Activated naive CD8-positive, alpha-beta T cell treated with anti-CD3 and anti-CD28 coated beads for 36 hours (primary cell): ENCODE measurements at places on chromosomes 7 and 10. TPM values are rescaled to one million over a fixed set of nuclear protein-coding genes. Genes with fewer than 3 reads are reported as not detected.

Gene SEC61G
- total RNA-seq = 131 TPM

Gene WDR86
- total RNA-seq = not detected

Gene PIP
- not detected for total RNA-seq

Gene ITGB8
- not detected for total RNA-seq

Gene SKIDA1
- total RNA-seq = not detected

Gene EIF5AL1
- 2.9 TPM for total RNA-seq

Gene EVX1
- total RNA-seq = not detected
